ENCODE measurements at places on chromosomes 13 and 19.
A peak's percentile ranks its signal among the peaks of the same experiment; 100 is the strongest.

DNA sequence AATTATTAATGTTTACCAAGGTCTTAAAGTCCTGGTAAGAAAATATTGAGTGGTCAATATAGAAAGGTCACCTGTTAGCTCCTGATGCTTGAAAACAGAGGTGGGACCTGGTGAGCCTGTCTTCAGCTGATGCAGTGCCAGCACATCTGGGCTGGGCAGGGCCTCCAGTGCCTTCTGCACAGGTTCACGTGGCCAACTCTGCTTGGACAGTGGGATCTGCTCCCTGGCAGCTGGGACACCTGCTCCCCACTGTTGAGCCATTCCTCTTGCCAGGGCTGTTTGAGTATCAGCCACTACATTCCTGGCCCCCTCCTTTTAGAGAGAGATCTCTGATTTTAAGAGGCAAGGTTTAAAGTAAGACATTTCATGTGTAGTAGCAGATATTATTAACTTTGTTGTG is 135.0 kb downstream of the TM9SF2 start:
- DNase-seq = no peak

DNA sequence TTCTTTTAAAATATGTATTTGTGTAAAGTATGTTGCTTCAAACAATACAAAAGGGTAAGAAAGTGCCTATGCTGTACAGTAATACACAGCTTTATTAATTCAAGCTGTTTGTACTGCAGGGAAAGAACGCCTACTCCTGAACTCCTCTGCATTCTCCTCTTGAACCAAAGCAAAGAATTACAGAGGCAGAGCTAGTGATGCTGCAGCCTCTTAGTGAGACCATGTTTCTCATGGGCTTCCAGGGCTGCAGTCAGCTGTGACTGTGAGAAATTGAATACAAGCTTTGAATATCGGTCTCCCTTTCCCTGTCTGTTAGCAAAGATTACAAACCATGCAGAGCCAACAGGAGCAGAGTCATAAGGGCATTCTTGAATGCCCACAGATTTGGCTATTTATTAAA is 248.5 kb downstream of the SLITRK1 start:
- no peak for DNase-seq

DNA sequence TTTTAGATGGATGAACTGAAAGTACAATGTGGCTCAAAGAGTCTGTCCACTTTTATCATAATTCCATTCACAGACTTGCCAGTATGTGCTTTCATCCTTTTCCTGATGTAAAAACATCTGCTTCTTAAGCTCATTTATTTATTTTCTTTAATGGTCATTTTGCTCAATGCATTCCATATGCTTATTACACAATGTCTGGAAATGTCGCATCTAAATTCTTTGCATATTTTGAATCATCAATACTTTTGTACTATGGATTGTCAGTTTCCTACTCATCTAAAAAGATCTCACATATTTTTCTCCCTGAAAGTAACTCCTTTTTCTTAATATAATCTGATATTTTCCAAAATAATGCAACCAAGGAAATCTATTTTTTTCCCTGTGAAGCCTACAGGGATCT is 1315.8 kb downstream of the EFNB2 start:
- no peak for DNase-seq

- DNase-seq = no peak
Measured at GRCh38 chr13:66992183-66992582, 238.0 kb downstream of the PCDH9 start.

DNA sequence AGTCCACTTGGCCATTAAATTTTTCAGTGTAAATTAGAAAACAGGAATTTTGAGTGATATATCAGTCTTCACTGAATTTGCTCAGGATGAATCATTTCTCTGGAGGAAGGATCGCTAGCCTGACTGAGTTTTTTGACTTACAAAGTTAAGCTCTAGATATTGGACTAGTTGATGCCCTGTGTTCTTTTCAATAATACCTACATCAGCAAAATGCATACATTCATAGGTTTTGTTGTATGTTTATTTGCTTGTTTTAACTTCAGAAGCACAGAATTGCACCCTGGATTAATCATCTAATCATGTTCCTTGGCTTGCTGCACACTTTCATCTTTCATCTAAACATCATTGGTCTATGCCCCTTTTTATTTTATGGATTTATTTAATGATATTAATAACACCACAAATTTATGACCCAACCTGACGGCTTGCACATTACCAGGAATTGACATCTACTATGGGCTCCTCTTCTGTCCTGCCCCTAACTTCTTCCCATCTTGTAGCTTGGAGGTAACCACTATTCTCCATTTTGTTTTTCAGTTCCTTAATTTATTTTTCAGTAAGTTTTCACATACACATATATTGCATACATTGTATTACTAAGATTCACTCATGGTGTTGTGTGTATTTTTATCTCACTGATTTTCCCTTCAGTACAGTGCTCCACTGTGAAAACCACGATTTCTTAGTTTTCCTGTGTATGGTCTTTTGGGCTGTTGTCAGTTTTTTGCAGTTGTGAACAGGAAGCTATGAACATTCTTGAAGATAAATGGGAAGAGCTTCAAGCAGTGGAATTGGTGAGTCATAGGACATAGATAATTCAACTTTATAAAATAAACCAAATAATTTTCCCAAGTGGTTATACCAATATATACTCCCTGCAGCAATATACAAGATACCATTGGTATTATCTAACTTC is 23.3 kb downstream of the COMMD6 start:
- DNase-seq = no peak

DNA sequence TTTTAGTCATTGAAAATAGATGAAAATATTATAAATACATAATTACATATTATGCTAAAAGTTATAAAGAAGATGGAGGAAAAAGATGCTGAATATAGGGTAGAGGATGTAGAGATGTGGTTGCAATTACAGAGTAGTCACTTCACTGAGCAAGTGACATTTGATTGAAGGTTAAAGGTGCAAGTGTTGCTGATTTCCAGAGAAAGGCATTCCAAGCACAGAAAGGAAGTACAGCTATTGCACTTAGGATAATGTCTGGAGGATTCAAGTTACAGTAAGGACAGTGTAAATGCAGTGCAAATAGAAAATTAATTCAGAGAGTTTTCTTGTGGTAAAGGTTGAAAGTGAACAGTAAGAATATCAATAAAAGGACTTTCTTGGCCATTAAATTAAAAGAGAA is 1721.8 kb downstream of the PCDH9 start:
- DNase-seq = no peak

- DNase-seq = peak; percentile 43
Measured at GRCh38 chr19:36115453-36116343, at the start of gene TBCB. Gene TBCB, plus strand, starts transcription at chr19:36115468. Its CDS starts 93 bp downstream, at chr19:36115561.

DNA sequence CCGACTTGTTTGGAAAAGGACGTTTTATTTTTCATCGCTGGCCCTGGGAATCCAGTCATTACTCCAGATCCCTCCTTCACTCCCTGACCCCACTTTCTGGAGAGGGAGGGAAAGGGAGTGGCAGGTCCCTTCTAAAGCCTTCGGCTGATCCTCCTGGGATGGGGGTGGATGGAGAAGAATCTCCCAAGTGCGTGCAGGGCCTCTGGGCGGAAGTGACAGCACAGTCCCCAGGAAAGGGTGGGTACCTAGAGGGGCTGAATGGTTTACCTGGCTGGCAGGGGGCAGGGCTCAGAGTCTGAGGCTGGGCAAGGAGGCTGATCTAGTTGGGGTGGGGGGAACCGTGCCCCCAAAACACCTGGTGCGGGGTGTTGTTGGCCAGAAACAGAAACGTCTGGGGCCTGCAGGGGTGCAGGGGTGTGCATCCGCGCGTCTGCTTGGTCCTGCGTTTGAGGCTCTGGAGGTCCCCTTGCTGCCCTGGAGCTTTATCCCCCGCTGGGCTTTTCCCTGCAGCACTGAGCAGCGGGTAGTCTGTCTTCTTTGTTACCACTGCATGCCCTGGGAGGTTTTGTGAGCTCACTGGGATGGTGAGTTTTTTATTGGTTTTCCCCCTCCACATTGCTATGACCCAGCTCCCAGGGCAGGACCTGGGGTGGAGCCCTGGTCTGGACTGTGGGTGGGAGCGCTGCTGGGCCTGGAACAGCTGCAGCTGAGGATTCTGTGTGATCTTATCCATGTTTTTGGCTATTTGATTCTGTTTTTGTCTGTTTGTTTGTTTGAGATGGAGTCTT is 3.0 kb upstream of the ZNF628 start:
- DNase-seq = peak; percentile 43

DNA sequence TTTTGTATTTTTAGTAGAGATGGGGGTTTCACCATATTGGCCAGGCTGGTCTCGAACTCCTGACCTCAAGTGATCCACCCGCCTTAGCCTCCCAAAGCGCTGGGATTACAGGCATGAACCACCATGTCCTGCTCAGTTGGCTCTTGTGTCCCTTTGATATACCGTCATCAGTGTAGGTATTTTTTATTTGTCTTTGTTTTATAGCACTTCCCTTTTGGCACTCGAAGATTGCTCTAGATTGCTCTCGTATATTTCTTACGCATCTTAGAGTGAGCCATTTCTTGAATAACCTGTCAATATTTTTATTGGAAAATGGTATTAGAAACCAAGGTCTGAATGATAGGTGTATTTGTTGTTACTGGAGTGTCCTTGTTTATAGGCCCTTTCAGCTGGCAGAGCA is 9.4 kb downstream of the SETDB2 start:
- DNase-seq = no peak

GRCh38 chr13:95745289-95745688 is 68.3 kb downstream of the DNAJC3 start:
- DNase-seq = no peak

GRCh38 chr19:7888145-7888825 is at the start of gene LRRC8E:
Gene LRRC8E, plus strand, starts transcription at chr19:7888510. Its CDS starts 7,094 bp downstream, at chr19:7895604.
- DNase-seq = peak; percentile 85

DNA sequence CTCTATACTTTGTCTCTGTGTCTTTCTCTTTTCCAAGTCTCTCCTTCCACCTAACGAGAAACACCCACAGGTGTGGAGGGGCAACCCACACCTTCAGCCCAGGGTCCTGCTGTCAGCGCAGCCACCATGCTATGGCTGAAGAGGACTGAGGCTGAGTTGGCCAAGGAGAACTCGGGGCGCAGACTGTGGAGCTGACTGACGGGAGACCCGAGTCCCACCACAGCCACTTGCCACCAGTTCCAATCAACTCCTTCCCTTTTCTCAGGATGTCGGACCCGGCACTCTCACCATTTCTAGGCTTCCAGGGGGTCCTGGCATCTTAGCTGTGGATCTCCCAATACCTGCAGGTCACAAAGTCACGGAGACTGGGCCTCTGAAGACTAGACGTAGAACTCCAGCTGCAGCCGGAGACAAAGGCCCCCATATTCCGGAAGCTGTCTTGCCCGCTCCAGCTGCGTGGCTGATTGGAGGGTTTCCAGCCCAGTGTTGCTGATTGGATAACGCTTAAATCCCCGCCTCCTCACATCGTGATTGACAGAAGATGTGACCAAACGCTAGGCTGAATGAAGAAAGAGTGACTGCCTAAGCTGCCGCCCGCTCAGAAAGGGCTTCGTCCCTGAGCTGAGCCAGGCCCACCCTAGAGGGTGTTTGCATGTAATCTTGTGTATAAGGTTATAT is 63.6 kb downstream of the ZNF429 start:
- DNase-seq = peak; percentile 94

DNA sequence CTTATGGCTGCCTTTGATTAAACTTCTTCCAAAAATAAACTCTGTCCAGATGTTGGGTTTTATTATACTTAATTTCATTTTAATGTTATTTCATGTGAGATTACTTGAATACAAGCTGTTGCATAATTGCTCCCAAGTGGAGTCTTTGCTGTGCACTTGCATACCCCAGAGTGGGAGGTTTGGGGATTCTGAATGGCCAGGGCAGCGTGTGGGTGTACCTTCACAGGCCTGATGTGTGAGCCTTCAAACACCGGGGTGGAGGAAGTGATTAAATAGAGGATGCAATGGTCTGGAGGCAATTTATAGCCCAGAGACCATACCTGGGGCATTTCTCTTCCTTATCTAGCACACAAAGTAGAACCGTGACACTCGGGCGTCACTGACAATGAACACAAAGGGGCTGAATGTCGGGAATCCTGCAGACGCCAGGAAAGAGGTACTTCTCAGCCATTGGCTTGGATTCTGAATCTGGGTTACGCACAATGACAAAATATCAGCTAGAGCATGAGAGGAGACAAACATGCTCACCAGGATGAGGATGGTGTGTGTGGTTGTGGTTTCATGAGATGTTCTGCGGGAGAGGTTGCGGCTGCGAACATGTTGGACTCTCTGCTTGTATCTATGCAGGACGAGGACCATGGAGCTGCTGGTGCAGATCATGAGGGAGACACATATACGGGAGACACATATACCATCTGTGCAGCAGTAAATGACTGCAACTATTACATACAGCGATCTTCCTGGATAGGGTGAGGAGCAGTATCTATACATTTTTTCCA is 7.1 kb upstream of the LILRA5 start:
- DNase-seq = no peak

DNA sequence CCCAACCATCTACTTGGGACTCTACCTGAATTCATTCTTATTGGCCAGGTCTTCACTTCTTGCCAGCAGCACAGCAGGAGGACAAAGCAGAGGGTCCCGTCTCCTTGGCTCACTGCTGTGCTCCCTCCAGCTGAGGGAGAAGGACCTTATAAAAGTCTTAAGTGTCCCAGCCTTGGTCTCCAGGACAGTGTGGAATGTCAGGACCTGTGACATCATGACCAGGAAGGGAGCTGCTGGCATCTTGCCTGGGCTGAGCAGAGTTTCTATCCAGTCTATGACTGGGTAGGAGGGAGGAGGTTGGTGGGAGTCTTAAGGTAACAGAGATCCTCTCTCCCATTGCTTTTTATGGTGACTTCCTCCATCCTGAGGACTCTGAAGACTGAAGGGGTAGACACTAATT is 56.6 kb upstream of the ANKRD10 start:
- peak; percentile 68 for DNase-seq

GRCh38 chr13:44895264-44895952 is 93.9 kb downstream of the NUFIP1 start:
- no peak for DNase-seq

- DNase-seq = peak; percentile 6
Measured at GRCh38 chr19:2171349-2172145, 7.8 kb downstream of the DOT1L start.

GRCh38 chr13:49353908-49354307 is 90.0 kb downstream of the CAB39L start:
- DNase-seq = no peak

GRCh38 chr13:42001580-42001979 is 40.7 kb upstream of the VWA8 start:
- DNase-seq = peak; percentile 71

DNA sequence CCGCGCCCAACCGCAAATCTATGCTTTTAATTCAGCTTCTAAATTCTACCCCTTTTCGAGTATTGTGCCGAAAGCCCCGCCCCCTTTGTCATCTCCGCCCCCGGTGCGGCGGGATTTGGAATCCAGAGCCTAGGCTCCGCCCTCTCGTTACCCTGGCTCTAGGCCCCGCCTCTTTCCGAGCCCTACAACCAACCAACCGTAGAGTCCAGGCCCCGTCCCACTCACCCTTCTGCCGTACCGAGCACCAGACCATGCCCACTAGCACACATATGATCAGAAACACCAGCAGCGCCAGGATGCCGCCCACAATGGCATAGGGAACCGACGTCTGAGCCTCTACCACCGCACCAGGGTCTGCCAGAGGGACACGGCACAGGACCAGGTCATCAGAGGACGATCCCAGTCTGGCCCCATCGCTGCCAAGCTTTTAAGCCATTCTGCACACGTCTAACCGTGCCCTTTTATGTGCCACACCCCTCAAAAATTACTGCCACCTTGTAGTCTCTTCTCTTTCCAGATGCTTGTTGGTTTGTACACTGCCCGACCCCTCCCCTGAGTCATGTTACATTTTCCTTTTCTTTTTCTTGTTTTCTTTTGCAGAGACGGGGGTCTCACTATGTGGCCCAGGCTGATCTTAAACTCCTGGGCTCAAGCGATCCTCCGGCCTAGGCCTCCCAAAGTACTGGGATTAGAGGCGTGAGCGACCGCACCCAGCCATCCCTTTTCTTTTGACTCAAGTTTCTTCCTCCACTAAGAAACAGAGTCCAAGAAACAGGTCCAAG is 4.7 kb upstream of the ZNF428 start:
- DNase-seq = no peak

- no peak for DNase-seq
Measured at GRCh38 chr13:63954683-63955082, 2539.0 kb upstream of the PCDH20 start.

All from kidney tubule cell (primary cell).